GM03348 (cell line): ENCODE measurements at places on chromosomes 5 and 9.

DNA sequence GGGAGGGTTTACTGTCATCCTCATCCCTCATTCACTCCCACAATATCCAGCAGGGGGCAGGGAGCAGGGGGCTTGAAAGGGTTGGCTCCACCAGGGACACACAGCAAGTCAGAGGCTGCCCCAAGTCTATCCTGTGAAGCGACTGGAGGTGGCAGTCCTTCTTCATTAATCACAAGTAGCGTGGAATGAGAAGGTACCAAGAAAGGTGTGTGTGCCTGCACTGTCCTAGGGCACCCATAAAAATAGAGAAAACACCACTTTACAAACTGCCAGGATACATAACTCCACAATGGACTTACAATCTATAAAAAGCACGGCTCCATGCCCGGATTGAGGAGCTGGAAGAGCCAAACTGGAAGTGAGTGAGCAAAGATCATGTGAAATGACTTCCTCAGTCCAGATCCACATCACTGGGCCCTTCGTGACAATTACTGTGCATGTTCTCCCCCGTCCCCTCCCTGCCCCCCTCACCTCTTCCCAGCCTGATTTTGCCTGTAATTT, 183.9 kb downstream of the SLIT3 start:
- DNase-seq: no peak

- peak; percentile 90 for DNase-seq
Measured at GRCh38 chr9:6566409-6567139, 79.0 kb downstream of the GLDC start.

DNA sequence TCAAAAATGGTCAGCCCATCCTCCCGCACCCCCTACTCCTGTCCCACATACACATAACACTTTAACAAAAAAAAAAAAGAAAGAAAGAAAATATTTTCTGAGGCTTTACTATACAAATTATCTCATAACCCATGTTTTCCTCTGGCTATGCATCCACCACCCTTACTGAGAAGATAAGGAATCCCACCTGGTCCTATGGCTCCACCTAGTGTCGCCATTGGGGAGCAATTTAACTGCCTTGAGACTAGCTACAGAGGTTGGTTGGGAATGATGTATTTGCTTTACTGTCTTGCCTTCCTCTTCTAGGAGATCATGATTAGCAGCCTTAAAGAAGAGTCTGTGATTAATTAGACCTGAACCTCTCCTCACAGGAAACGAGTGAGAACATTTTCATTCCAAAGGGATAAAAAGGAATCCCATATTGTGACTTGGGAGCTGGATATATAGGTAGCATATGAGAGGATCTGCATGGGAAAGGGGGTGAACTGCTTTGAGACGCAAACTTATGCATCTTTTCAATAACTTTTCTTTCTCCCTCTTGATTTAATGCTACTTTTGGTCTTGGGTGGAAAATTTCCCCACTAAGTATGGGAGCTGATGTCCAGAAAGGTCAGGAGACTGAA, 77.7 kb upstream of the SELENOP start:
- DNase-seq: peak; percentile 70

DNA sequence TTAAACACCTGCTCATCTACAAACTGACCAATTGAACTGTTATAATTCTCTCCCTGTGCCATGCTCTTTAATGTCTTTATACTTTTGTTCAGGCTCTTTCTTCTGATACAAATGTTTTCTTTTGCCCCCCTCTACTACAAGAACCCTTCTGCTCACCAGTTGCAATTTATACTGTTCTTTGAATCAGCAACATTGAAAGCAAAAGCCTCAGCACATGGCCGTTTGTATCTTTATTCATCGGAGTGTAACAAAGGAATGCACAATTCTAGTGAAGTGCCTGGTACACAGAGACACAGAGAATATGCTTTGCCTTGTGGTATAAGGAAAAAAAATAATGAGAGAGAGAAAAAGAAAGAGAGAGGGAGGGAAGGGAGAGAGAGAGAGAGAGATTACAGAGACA, 547.1 kb downstream of the CDH12 start:
- DNase-seq: no peak

DNA sequence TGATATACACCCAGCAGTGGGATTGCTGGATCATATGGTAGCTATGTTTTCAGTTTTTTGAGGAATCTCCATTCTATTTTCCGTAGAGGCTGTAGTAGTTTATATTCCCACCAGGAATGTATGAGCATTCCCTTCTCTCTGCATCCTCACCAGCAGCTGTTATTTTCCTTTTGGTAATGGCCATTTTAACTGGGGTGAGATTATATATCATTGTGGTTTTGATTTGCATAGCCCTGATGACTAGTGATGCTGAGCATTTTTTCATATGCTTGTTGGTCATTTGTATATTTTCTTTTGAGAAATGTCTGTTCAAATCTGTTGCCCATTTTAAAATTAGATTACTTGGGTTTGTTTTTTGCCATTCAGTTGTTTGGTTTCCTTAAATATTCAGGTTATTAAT, 11.2 kb upstream of the PPIC start:
- DNase-seq: no peak

DNA sequence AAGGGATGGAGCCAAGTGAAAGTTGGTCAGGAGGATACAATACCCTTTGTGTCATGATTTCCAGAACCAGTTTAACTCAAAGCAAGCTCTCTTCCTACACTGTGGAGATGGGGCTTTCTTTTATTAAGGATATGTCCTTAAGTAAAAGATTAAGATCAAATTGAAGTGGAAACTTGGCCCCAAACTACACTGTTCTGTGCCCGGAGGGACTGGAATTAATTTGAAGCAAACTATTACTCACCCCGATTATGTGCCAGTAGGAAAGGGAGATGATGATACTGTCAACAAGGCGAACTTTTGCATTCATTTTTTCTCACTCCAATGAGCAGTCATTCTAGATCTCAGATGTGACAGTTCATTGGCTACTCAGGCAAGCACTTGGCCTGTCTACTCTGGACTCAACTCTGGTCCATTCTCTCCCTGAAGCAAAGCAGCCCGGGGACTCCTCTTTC, 186.7 kb downstream of the NTRK2 start:
- DNase-seq: peak; percentile 19

GRCh38 chr5:132433141-132433540, 57.4 kb downstream of the IRF1 start:
- no peak for DNase-seq

GRCh38 chr9:132350861-132351315, 3.9 kb downstream of the SETX start:
- peak; percentile 6 for DNase-seq
